ENCODE measurements at places on chromosomes 12 and 14.

DNA sequence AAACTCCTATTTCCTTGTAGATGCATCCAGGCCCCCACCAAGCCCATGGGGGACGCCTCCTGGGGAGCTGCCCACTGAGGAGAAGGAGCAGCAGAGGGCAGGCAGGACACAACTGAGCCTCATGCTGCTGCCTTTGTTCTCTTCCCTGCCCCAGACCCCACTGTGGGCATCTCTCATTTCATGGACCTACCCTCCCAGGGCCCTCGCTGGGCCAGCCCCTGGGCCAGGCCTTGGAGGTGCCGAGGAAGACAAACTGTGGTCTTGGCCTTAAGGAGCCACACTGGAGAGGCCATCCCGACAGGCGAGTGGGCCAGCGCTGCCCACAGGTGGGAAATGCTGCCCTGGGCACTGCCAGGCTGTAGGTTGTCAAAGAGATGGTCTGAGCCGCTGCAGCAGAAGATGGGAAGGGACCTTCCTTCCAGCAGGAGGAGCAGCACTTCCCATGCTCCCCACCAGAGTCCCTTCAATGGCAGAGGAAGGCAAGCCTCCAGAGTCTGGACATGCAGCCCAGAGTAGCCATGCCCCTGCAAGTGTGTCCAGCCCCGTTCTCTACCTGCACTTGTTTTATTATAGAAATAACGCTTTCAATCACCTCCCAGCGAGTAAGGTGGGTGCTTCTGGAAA is 147.4 kb downstream of the BCL11B start:
- H3K4me1 ChIP-seq, result peaks cover 2% of the 10 kb centered on the region
- H3K27ac ChIP-seq, result no peak overlapping the region
- no peak overlapping the region for H3K4me3 ChIP-seq
- no peaks in the 10 kb centered on the region for H3K27me3 ChIP-seq
- H3K36me3 ChIP-seq, result no peaks in the 10 kb centered on the region

- H3K27me3 ChIP-seq, result no peaks in the 10 kb centered on the region
- H3K36me3 ChIP-seq, result no peaks in the 10 kb centered on the region
- H3K4me3 ChIP-seq, result no peak overlapping the region
- DNase-seq, result no peak
- no peak overlapping the region for H3K27ac ChIP-seq
Measured at GRCh38 chr14:100605230-100605629, 18.0 kb upstream of the BEGAIN start.

DNA sequence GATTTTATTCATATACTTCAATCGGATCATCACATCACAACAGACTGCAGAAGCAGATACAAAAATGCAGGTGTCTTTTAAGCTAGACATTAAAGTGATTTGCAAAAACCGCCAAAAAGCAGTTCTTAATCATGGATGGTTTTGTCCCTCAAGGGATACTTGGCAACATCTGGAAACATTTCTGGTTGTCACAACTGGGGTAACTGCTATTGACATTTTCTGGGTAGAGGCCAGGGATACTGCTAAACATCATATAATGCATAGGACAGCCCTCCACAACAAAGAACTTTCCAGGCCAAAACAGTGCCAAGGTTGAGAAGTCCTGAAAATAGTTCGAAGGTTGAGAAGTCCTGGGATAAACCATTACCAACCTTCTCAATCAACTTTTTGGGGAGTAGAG is 101.8 kb upstream of the BBS10 start:
- no peaks in the 10 kb centered on the region for H3K36me3 ChIP-seq
- no peaks in the 10 kb centered on the region for H3K4me1 ChIP-seq
- H3K27ac ChIP-seq, result no peak overlapping the region
- no peak for DNase-seq
- no peak overlapping the region for H3K4me3 ChIP-seq

GRCh38 chr14:78135450-78135891 is 34.7 kb upstream of the NRXN3 start:
- H3K27me3 ChIP-seq, result no peaks in the 10 kb centered on the region
- no peak overlapping the region for H3K4me3 ChIP-seq
- DNase-seq, result no peak
- no peaks in the 10 kb centered on the region for H3K36me3 ChIP-seq

DNA sequence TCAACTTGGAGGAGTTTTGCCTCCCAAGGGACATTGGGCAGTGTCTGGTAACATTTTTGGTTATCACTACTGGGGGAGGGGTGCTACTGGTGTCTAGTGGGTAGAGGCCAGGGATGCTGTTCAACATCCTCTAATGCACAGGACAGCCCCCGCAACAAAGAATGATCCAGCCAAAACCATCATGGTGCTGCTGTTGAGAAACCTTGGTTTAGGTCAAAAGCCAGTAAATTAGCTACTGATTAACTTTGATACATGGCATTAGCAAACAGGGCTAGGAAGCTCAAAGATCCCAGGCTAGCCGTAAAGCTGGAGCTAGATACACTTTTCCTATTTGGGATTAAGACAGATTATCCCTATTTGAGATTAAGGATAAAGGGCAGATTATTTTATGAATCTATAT is 8.8 kb downstream of the ALKBH2 start:
- peaks cover 83% of the 10 kb centered on the region for H3K36me3 ChIP-seq
- no peak overlapping the region for H3K27ac ChIP-seq
- no peak overlapping the region for H3K4me3 ChIP-seq
- DNase-seq, result no peak

DNA sequence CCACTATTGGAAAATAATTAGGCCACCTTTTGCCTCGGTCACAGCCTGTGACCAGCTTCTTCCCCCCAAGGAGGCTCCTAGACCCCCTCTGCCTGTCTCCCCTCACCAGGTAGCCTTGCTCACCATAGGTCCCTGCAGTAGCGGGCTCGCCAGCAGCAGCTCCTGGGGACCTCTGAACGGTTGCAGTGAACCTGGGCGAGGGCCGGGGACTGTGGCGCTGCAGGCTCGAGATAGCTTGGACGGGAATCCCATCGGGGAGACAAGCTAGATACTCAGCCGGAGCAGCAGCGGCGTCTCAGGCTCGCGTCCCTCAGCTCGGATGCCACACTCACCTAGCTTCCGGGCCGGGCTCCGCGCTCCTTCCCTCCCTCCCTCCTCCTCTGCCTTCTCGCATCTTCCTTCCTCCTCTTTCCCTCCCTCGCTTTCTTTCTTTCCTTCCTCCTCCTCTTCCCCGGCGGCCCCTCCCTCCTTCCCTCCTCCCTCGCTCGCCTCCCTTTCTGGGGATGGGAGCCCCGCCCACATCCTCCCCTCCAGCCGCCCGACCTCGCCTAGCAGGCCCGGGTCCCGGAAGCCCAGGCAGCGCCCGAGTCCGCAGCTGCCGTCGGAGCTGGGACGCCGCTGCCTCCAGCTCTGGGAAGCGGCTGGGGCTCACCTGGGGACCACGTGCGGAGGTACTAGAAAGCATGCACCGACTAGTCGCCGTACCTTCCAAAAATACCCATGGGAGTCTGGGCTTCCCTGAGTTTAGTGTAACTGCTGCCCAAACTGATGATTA is at the start of gene BMP4:
TSS of gene BMP4 (minus strand) at position 399 of the 775 bp plus-strand sequence. CDS start 4,603 bp downstream, outside the sequence.
- peaks cover 5% of the 10 kb centered on the region for H3K36me3 ChIP-seq
- peak within 1 kb of the TSS; percentile 65 for H3K4me3 ChIP-seq
- peak within 1 kb of the TSS; percentile 82 for H3K27ac ChIP-seq
- peak; percentile 87 for DNase-seq
- H3K4me1 ChIP-seq, result no peaks in the 10 kb centered on the region
- H3K27me3 ChIP-seq, result no peaks in the 10 kb centered on the region

DNA sequence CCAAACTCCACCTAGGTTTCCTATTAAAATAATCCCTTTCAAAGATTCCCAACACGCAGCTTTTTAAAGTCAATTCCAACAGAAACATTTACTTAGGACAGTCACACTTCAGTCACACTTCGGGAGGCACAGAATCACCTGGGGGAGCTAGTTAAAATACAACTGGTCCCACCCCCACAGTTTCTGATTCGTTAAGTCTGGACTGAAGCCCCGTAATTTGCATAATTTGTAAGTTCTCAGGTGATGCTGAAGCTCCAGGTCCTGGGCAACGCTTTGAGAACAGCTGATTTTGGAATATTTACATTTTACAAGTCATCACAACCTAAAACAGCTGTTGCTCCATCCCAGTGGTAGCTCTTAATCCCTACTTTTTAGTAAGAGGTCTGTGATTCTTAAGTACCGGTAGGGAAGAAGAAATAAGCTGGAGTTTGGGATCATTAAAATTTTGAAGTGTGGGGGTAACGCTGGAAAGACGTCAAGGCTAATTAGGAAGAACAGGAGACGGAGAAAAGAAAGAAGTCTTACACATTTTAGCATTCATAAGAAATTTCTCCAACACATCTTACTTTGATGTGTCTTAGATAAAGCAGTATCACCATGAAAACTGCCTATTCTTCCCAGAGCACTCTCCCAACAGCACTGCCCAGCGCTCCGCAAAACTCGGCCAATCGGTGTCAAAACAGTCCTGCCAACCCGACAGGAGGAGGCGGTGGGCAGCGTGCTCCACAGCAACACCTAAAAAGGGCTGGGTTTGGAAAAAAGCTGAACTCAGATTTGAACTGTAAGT is 1.1 kb downstream of the IPO8 start:
- peak overlapping the region; percentile 62 for H3K27ac ChIP-seq
- H3K27me3 ChIP-seq, result no peaks in the 10 kb centered on the region
- DNase-seq, result peak; percentile 72
- no peaks in the 10 kb centered on the region for H3K36me3 ChIP-seq
- peak overlapping the region; percentile 95 for H3K4me3 ChIP-seq
- peaks cover 11% of the 10 kb centered on the region for H3K4me1 ChIP-seq

GRCh38 chr14:76917158-76917596 is 91.0 kb downstream of the LRRC74A start:
- H3K4me3 ChIP-seq, result no peak overlapping the region
- no peaks in the 10 kb centered on the region for H3K27me3 ChIP-seq
- no peaks in the 10 kb centered on the region for H3K36me3 ChIP-seq

DNA sequence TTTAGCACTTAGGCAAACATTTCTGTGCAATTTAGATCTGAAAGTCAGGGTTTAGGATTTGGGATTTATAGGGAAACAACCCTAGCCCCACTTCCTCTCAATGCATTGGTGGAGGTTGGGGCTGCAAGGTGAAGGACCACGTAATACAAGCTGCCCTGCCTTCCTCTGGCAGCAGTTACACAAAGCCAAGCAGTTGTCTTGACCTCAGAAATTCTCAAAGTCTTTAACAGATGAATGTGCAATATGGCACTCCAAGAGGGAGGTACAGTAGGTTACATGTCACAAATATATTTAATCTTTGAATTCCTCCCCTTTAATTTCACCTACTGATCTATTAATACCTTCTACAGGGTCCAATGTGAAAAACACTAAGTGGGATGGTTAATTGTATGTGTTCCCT is 23.9 kb downstream of the IFNG-AS1 start:
- H3K27me3 ChIP-seq, result no peaks in the 10 kb centered on the region
- no peaks in the 10 kb centered on the region for H3K4me1 ChIP-seq
- H3K27ac ChIP-seq, result no peak overlapping the region
- H3K4me3 ChIP-seq, result no peak overlapping the region

GRCh38 chr14:70955543-70956480 is 48.6 kb downstream of the PCNX1 start:
- no peak for DNase-seq
- H3K36me3 ChIP-seq, result peaks cover 11% of the 10 kb centered on the region
- H3K4me3 ChIP-seq, result no peak overlapping the region
- H3K4me1 ChIP-seq, result no peaks in the 10 kb centered on the region

- H3K27ac ChIP-seq, result no peak overlapping the region
- no peaks in the 10 kb centered on the region for H3K36me3 ChIP-seq
Measured at GRCh38 chr12:38869036-38869435, 36.4 kb downstream of the CPNE8 start.

GRCh38 chr14:32933629-32934072 is 5.0 kb upstream of the NPAS3 start:
- no peaks in the 10 kb centered on the region for H3K36me3 ChIP-seq
- H3K27ac ChIP-seq, result no peak overlapping the region
- no peak for DNase-seq
- peaks cover 3% of the 10 kb centered on the region for H3K4me1 ChIP-seq
- no peaks in the 10 kb centered on the region for H3K27me3 ChIP-seq

DNA sequence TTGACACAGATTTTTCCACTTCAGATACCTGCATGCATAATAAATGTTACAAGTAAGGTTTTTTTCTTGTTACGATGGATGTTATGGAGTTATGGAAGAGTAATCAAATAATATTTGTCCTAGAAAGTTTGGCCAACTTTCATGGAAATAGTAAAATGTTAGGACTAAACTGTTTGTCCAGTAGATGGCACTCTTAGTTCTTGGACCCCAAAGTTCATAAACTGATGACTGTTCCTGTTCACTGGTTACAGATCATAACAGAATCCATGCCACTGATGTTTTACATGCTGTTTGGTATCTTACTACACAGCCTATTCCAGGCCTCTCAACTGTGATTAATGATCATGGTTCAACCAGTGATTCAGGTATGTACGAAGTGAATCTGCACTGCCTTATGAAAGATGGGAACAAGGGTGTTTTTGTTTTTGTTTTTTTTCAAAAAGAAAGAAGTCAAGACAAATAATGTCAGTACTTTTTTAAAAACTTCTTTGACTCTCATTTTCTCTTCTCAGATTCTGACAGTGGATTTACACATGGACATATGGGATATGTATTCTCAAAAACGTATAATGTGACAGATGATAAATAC is 48.8 kb upstream of the SLCO1C1 start:
- no peaks in the 10 kb centered on the region for H3K27me3 ChIP-seq
- H3K27ac ChIP-seq, result peak overlapping the region; percentile 59
- no peak for DNase-seq
- H3K36me3 ChIP-seq, result peaks cover 5% of the 10 kb centered on the region

GRCh38 chr12:1829306-1829900 is 9.0 kb downstream of the LRTM2 start:
- H3K27me3 ChIP-seq, result no peaks in the 10 kb centered on the region
- H3K4me1 ChIP-seq, result no peaks in the 10 kb centered on the region
- H3K4me3 ChIP-seq, result no peak overlapping the region
- H3K36me3 ChIP-seq, result no peaks in the 10 kb centered on the region

GRCh38 chr12:38884666-38885065 is 20.7 kb downstream of the CPNE8 start:
- DNase-seq, result no peak
- H3K27me3 ChIP-seq, result no peaks in the 10 kb centered on the region
- H3K4me3 ChIP-seq, result no peak overlapping the region

- no peaks in the 10 kb centered on the region for H3K27me3 ChIP-seq
- H3K4me3 ChIP-seq, result no peak overlapping the region
- H3K27ac ChIP-seq, result no peak overlapping the region
- no peaks in the 10 kb centered on the region for H3K4me1 ChIP-seq
- H3K36me3 ChIP-seq, result no peaks in the 10 kb centered on the region
Measured at GRCh38 chr12:39935275-39935674, 170.6 kb downstream of the SLC2A13 start.

GRCh38 chr14:90785471-90785870 is 30.8 kb downstream of the TTC7B start:
- no peak overlapping the region for H3K27ac ChIP-seq
- DNase-seq, result no peak
- peaks cover 24% of the 10 kb centered on the region for H3K36me3 ChIP-seq

DNA sequence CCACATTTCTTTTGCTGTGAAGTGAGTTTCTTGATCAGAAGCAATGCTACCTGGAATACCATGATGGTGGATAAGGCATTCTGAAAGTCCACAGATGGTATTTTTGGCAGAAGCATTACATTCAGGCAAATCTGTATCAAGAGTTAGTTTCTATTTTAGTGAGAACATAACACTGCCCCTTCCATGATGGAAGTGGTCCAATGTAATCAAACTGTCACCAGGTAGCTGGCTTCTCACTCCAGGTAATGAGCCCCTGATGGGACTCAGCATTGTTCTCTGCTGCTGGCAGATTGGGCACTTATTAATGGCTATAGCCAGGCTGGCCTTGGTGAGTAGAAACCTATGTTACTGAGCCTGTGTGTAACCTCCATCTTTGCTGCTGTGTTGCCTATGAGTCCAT is 80.7 kb downstream of the KCNA5 start:
- H3K4me1 ChIP-seq, result no peaks in the 10 kb centered on the region
- no peak overlapping the region for H3K4me3 ChIP-seq
- H3K36me3 ChIP-seq, result no peaks in the 10 kb centered on the region
- no peaks in the 10 kb centered on the region for H3K27me3 ChIP-seq
- no peak overlapping the region for H3K27ac ChIP-seq

GRCh38 chr12:91364471-91365184 is 182.0 kb upstream of the DCN start:
- no peak overlapping the region for H3K4me3 ChIP-seq
- H3K36me3 ChIP-seq, result no peaks in the 10 kb centered on the region
- no peaks in the 10 kb centered on the region for H3K27me3 ChIP-seq
- no peaks in the 10 kb centered on the region for H3K4me1 ChIP-seq
- H3K27ac ChIP-seq, result no peak overlapping the region

Data from ascending aorta (tissue), 2 donors.